Thoracic aorta (tissue), 2 donors: ENCODE measurements at places on chromosomes 4 and X. TPM values are rescaled to one million over a fixed set of nuclear protein-coding genes. Genes with fewer than 3 reads are reported as not detected.

The C1GALT1C1 gene
- total RNA-seq, result 26.8 TPM

The PNCK gene
- total RNA-seq, result 1.2 TPM

The SEC24D gene
- total RNA-seq, result 97.7 TPM

The SSX4B gene
- not detected for total RNA-seq

The TMEM31 gene
- total RNA-seq, result not detected

The NAP1L2 gene
- 4.2 TPM for total RNA-seq

The SPACA5B gene
- not detected for total RNA-seq

The GDPD2 gene
- total RNA-seq, result not detected

The NKX3-2 gene
- not detected for total RNA-seq

The PABPC5 gene
- total RNA-seq, result 1.8 TPM

The CYSLTR1 gene
- total RNA-seq, result 7.2 TPM

The VCX2 gene
- total RNA-seq, result not detected

The ADGRG4 gene
- total RNA-seq, result 0.14 TPM

The CPZ gene
- 6.1 TPM for total RNA-seq

The ARHGEF38 gene
- total RNA-seq, result not detected

The CSAG2 gene
- total RNA-seq, result not detected
